ENCODE measurements at places on chromosomes 6 and 20. TPM values are rescaled to one million over a fixed set of nuclear protein-coding genes. Genes with fewer than 3 reads are reported as not detected.
A peak's percentile ranks its signal among the peaks of the same experiment; 100 is the strongest.

DNA sequence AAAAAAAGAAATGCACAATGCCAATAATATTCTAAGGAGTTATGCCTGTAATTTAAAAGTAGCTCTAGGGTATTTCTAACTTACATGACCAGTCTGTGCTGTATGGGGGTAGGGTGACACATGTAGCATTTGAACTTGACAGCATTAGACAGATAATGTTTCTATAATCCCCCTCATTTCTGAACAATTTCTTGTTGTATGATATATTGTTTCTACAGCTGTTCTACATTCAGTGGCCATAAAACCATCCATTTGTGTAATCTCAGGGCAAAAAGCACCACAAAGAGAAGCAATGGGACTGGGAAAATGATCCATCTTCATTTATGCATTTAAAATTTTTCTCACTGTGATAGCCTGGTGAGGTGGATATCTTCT is 767.8 kb downstream of the TFAP2A start:
- DNase-seq, result no peak

DNA sequence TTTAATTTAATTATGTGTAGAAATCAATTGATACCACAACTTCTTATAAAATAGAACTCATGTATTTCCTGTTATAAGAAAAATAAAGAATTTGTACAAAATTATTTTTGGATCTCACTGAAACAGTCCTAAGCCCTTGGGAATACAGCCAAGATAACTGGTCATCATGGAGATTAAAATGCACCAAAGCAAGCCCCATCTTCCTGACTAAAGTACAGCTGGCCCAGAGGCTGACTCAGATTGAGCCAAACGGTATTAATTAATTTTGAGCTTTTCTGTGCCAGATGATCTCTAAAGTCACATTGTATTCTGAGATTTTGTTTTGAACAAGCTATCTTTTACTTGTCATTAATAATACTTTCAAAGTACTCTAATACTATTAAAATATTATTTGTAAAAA is 978.5 kb downstream of the TBC1D32 start:
- no peak for DNase-seq

Gene HLA-DQB2
- not detected for total RNA-seq

- no peak for DNase-seq
These were observed 3.5 kb upstream of the MAPK13 start for GRCh38 chr6:36126553-36127458.

Gene RCAN2
- not detected for total RNA-seq

Gene SNAP25
- not detected for total RNA-seq

Gene CLVS2
- total RNA-seq, result not detected

DNA sequence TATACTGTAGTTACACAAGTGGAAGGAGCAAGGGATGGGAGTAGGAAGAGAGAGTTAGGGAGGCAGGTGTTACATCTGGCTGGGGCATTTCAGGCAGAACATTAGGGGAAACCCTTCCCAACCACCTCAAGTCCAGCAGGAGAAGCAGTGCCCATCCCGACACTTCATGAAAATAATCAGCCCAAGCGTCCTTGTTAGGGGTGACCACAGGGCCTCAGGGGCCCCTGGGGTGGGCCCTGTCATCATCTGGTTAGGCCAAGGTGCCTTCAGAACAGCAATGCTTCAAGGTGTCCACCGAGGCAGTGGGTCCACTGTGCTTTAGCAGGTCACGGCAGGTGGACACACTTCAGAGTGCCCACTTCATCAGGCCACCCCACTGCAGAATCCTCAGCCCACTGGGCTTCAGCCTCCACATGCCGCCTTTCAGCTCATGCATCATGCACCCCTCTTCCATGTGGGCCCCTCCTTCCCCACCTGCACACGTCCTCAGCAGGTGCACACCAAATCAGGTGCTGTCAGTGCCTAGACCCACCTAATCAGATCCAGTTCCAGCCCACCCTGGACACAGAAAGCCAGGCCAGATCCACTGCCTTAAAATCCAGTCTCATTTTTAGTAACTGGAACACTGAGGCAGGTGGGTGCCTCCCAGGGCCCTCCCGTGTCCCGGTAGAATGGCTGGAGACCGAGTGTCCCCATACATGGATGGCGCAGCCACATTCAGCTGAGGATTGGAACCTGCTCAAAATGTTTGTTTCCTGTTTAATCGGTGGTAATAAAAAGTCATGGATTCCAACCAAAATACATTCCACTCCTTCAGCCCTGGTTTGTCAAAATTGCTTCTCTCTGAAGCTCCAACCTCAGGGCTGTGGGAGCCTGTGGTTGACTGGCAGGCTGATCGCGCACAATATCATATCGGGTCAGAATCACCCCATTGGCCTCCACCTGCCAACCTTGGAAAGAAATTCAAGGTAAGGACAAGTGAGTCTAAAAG is 99.5 kb downstream of the ANKRD60 start:
- no peak for DNase-seq

DNA sequence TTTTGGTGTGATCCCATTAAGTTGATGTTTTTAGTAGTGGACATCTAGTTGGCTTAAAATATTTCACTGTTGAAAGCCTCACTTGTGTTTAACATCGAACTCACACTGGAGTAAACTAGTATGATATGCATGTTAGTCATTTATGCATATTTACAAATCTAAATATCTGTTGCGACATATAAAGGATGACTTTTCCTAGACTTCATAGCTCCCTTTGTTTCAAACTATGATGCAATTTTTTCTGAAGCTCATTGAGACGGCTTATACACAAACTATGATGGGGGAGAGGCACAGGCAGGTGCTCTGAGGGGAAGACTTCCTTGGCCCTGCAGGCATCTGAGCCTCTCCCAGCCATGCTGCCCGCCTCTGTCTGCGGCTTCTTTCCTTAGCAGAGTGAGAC is 11.8 kb upstream of the FOXC1 start:
- DNase-seq, result no peak

GRCh38 chr6:170509723-170510018 is 43.4 kb downstream of the PSMB1 start:
- DNase-seq, result no peak

DNA sequence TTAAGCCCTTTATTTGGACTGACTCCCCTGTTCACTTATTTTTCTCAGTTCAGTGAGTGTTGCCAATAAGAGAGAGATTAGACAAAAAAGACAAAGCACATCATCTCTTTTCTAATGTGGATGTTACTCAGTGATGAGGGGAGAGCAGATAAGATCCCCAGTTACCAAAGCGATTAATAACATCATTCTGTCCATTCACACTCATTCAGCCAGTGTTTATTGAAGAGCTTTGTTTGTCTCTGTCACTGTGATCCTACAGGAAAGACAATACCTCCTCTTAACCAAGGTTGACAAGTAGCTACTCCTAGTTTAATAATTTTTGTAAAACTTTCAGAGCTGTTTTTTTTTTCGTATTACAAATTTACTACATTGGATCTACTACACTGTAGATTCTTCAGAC is 163.0 kb downstream of the EYA4 start:
- DNase-seq, result no peak

Gene PHACTR3
- total RNA-seq, result 34.0 TPM

DNA sequence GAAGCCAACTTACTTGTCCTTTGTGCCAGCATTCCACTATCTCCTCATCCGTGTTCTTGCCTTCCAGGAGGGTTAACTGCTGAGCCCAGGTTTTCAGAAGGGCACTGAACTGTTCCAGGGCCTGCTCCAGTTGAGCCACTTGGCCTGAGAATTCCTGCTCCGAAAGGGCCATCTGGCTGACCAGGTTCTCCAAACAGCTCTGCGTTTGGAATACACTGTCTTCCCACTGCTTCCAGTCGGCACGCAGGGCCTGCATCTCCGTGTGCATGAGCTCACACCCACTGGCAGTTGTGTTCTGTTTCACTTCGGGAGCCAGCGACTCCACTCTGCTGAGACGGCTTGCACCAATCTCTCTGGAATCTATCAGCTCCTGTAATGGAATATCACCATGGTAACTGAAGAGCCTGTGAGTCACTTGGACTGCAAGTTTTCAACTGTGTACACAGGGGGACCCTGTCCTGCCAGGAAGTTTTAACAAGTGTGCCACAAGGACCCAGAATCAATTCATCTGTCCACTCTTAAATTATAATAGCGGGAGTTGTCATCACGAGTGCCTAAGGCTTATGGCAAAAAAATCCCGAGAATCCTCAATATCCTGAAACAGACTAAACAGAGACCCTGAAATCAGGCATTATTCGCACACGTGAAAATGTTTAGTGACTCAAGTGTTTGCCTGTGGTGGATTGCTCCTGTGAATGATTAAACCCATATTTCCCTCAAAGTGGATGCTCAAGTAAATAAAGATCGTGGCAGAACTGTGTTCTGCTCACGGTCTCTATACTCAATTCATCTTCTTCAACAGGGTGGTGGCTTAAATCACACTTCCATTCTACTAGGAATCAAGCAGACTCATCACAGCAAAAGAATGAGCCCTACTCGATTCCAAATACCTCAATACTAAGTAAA is 255.9 kb downstream of the SYNE1 start:
- peak; percentile 83 for DNase-seq

- DNase-seq, result no peak
These were observed 318.2 kb downstream of the SAMD5 start for GRCh38 chr6:147826698-147827097.

Gene NNAT
- 0.54 TPM for total RNA-seq

All from foreskin keratinocyte (primary cell).